ENCODE measurements at places on chromosomes 2 and 18.

GRCh38 chr18:78073275-78073674 is 823.6 kb downstream of the GALR1 start:
- DNase-seq, result no peak

GRCh38 chr2:137670111-137670510 is 294.2 kb upstream of the HNMT start:
- no peak for DNase-seq

- no peak for DNase-seq
Measured at GRCh38 chr2:5803547-5803946, 111.4 kb downstream of the SOX11 start.

- DNase-seq, result no peak
Measured at GRCh38 chr2:174924061-174924693, 81.0 kb downstream of the CHN1 start.

DNA sequence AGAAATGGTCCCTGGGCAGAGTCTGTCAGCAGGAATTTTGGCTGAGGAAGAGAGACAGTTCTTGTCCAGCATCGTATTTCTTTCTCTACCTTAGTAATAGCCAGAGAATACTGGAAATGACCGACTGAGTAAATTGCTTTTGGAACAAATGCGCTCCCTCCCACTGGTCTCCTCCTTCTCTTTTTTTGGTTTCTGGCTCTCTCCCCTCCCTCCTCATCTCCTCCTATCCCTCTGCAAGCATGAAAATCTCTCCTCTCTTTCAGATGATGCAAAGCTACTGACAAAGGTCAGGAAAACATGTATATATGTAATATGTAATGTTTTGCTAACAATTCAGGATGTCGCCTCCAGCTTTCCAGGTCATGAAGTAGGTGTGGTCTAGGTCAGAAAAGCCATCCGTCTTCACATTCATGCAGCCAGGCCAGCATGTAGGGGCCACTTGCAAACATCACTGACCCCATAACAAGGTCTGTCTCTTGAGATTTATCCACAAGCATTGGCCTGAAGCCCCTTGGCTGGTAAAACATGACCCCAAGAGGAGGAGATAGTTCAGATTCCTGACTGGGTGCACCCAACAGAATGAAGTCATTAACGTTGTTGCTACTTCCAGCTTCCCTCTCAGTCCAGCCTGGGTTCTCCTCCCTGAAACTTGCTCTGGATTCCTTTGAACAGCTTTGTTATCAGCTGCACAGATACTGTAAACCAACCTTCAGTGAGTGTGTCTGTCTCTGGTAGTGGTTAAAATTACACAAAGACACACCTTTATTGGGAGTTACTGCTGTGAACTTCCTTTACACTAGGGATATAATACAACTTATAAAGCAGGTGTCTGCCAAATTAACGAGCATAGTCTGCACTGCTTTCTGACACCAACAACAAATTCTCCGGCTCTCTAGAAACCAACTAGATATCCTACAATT is 864.4 kb upstream of the KLHL29 start:
- no peak for DNase-seq

DNA sequence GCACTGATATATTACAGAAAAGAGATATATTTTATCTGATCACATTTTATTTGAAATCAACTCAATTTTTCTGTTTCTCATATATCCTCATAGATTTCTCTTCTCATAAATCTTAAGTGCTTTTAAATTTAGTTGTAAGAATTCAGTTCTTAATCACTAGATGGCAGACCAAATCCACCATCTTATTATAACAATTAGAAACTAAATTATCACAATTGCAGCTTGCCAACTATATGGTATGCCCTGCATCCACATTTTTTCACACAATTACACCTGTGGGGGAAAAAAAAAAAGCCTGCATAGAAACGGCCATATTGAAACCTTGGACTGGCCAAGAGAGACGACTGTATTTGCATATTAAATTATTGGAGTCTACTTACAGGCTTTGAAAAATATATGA is 64.4 kb downstream of the COL5A2 start:
- DNase-seq, result no peak

- no peak for DNase-seq
Measured at GRCh38 chr2:52526735-52527134, 1240.9 kb upstream of the CHAC2 start.

DNA sequence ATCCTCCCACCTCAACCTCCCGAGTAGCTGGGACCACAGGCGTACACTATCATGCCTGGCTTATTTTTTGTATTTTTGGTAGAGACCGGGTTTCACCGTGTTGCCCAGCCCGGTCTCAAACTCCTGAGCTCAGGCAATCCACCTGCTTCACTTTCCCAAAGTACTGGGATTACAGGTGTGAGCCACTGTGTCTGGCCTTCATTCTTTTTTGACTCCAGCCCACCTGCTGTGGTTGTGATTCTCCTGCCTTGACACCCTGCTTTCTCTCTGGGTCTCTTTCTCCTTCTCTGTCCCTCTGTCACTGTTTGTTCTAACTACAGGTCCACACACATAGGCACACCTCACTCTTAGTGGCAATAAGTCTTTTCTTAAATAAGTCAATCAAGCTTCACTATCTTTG is 85.3 kb downstream of the FTCDNL1 start:
- DNase-seq, result no peak

DNA sequence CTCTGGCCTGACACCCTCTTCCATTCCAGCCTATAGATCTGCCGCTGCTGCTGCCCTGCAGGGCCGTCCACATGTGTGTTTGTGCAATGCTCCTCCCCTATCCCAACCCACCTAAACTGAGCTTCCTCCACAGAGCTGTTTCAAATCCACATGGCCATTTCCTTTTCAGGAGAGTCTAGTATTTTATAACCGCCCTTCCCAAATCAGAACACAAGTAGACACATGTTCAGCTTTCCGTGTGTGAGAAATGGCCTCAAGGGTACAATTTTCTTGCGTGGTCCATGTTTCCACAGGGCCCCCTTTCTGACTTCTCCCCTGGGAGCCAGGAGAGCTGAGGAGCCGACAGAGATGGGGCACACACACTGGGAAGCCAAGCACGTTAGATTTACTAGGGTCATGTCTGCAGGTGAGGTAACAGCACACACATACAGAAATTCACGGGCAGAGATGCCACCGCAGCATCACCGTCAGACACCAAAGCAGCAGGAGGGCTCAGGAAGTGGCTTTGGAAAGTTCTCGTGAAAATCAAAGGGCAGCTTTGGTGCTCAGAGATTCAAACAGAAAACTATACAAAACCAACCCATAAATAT is 102.9 kb upstream of the TGFA start:
- no peak for DNase-seq

DNA sequence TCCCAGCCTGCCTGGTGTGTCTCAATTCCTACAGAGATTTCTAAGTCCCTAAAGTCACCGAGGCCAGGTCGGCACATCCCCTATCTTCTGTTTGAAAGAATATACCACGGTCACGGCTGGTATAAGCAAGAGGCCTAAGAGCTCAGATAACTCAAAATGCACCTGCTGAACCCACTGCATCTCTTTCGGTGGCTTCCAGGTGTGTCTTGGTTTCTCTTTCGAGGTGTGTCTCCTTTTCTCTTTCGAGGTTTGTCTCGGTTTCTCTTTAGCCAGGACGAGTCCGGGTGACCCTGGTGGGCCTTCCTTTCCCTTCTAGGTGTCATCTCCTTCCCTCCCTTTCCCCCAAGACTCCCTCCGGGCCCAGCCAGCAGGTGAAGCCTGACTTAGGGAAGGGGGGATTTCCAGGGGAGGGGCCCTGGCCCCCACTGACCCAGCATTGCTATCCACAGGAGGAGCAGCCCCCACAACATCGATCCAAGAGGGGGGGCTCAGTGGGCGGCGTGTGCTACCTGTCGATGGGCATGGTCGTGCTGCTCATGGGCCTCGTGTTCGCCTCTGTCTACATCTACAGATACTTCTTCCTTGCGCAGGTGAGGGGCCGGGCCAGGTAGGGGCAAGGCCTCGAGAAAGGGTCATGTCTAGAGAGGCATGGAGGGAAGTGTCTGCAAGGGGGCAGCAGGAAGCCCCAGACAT is 8.4 kb downstream of the ITM2C start:
- no peak for DNase-seq

DNA sequence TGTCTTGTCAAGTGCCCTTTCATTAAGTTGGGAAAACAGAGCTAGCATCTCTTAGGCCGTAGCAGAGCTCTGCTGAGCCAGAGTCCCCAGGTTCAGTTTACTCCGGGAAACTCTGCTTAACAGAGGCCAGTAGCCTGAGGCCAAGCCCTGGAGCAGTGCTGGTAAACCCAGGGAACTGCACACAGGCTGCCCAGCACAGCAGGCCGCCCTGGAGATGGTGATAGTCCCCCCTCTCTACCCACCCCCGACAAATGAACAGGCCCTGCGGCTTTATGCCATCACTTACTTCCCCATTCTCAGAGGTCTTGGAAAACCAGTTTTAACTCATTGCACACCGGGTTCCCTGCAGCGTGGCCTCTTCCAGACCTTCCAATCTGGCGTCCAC is 3.5 kb downstream of the CNNM4 start:
- DNase-seq, result no peak

GRCh38 chr2:239918749-239919148 is 106.4 kb downstream of the NDUFA10 start:
- DNase-seq, result no peak

Measured in stimulated activated CD8-positive, alpha-beta memory T cell treated with anti-CD3 and anti-CD28 coated beads, Interleukin-12 subunit alpha, Interleukin-12 subunit beta, amount 100 ng/mL, for 4 hours (primary cell).